Lung microvascular endothelial cell (primary cell): ENCODE measurements at places on chromosomes 11 and 22. TPM values are rescaled to one million over a fixed set of nuclear protein-coding genes. Genes with fewer than 3 reads are reported as not detected.

FZD4 gene
- 97.0 and 133 TPM in 2 replicates for total RNA-seq

CCDC87 gene
- under 0.01 and 0.20 TPM in 2 replicates for total RNA-seq

ABCG4 gene
- total RNA-seq = 0.22 TPM in 1 of 2 replicates, not detected in the other

CSF2RB gene
- total RNA-seq = 1.4 and 2.0 TPM in 2 replicates

APOA1 gene
- total RNA-seq = under 0.01 TPM in 1 of 2 replicates, not detected in the other

PPARA gene
- 4.1 and 7.9 TPM in 2 replicates for total RNA-seq

DNA sequence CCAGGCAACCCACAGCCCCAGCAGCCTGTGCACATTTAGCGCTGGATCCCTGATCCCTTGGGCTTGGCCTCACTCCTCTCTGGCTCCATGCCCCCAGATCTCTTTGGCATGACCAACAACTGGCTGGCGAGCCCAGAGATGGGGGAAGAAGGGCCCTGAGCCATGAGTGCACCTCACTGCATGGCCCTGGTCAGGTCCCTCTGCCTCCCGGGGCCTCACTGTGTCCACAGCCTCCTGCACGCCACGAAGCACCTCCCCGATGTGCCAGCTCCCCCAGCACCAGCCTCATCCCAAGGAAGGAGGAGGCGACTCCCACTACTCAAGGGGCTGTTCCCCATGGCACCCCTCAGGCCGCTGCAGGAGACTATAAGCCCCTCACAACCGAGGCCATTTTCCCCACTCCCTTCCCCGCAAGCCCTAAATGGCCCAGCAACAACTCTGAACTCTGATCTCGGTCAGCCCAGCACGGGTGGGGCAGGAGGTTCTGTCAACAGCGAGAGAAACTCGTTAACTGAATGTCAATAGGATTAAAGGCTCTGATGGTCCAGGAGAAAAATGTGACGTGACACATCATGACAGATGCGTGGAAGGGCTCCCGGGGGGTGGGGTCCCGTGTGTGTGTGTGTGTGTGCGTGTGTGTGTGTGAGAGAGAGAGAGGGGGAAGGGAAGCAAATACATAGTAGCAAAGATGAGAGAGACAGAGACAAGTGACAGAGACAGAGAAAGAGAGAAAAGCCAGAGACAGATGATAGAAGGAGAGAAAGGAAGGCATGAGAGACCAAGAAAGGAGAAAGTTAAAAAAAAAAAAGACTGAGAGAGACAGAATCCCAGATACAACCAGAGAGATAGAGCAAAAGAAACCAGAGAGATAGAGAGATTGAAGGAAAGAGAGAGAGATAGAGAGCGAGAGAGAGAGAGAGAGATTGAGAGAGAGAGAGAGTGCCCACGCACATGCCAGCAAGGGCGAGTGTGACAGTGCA, 28.4 kb upstream of the SYT7 start:
- DNase-seq = no peak

DNA sequence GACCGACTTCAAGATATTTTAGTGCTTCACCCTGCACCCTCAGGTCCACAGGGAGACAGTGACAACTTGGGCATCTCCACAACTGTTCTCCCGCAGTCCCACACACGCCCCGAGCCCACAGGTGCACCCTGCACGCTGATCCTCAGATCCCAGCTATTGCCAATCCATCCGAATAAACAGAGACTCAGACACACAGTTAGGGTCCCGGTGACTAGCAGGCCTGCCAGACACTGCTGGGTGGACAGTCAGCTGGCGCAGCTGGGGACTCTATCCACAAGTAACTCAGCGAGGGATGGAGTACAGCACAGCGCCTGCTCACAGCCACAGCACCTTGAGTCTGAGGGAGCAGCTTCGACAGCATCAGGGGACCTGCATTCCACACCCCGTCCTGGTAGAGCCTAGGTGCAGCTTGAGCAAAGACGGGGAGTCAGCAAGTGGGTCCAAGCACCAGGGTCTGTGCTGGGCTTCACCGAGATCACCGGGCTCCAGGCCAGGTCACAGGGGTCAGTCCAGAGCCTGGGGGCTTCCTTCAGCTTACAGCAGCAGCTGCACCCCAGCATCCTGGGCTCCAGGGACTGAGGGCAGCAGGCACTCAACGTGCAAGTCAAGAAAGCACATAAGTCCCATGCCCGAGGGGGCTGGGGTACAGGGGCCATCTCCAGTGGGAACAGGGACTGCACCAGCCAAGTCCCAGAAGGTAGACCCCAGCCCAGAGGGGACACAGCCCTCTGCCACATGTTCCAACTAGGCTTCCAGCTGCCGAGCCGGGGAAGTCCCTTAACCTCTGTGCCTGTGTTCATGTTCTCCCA, 7.6 kb downstream of the RPL3 start:
- no peak for DNase-seq

GRCh38 chr11:107385361-107385981, 72.2 kb downstream of the CWF19L2 start:
- DNase-seq = no peak

GRCh38 chr11:12506404-12506921, 129.1 kb downstream of the PARVA start:
- no peak for DNase-seq

- DNase-seq = no peak
Observed at GRCh38 chr11:71191201-71191600, 61.2 kb downstream of the SHANK2 start.
